ENCODE measurements at places on chromosomes 12 and 14.

- DNase-seq = peak; percentile 63
Observed at GRCh38 chr12:54201001-54201794, 12.4 kb upstream of the SMUG1 start.

DNA sequence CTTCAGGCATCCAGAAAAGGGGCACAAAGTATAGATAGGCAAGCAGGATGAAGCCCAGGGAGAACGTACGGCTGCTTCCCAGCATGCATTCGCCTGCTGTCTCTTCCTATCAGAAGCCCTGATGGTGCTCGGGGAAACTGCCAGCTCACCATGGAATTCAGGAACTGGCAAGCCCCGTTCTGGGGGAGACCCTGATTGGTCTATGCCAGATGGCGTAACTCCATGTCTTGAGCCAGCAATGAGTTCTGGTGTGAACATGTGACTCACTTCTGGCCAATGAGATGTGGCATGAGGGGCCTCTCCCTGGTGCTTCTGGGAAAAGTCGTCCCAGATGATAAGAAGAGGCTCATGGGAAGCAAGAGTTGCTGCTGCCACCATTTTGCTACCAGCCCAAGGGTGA is 270.8 kb downstream of the BCL11B start:
- no peak for DNase-seq

DNA sequence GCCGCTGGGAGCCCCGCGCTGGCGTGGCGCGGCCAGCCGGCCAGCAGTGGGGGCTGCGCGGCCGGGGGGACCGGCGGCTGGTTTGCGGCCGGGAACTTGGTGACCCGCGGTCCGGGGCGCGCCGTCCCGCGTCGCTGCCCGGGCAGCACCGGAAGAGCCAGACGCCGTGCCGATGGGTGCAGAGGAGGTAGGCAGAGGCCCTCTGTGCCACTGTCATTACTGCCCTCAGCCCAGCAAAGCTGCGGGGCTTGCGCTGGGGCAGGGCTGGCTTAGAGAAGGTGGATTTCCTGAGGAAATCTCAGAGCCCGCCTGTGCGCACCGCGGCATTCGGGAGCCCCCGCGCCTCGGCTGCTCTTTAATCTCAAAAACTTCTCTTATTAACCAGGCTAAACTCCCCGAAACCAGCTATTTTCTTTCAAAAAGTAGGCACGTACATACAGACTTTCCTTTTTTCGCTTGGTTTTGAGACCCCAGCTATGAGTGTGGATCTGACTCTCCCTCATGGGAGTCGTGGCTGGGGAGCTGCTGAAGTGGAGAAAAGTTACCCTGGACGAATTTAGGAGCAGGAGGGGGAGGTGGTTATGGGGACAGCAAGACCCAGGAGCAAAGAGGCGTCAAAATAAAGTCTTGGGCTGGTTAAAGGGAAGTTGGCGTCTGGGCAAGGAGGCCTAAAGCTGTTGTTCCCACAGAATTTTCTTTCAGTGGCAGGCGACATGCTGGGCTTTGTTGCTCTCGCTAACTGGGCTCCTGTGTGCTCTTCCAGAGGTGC is 802 bp downstream of the SUSD6 start:
- DNase-seq = no peak

- no peak for DNase-seq
Observed at GRCh38 chr14:35335388-35336092, 43.4 kb downstream of the PSMA6 start.

- DNase-seq = no peak
Observed at GRCh38 chr14:24074625-24075484, 3.5 kb downstream of the CPNE6 start.

DNA sequence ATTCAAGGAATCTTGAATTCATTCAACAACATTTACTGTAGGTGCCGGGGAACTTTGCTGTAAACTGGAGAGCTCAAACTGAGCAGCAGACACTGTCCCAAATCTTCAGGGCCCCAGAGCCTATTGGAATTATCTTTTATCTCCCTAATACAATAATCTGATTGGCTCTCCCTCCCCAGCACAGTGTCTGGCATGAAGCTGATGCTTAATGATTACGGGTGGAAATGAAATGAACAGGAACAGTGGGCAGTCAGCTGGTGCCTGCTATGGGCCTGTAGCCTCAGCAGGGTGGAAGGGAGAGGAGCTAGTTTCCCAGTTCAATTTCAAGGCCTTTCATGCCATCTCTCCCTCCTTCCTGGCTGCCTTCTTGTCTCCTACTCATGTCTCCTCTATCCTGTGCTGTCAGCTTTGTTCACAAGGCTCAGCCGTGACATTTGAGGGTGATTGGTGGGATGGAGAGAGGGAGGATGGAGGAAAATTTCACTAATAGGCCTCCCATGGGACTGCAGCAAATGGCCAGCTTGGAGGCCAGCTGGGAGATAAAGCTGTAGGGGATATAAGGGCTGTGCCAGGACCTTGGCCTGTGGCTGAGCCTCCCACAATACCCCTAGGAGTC is 4.3 kb upstream of the RAPGEF3 start:
- DNase-seq = no peak

GRCh38 chr12:103075848-103076247 is 118.4 kb downstream of the ASCL1 start:
- no peak for DNase-seq

- DNase-seq = no peak
Observed at GRCh38 chr14:69587389-69587788, 12.7 kb upstream of the CCDC177 start.

DNA sequence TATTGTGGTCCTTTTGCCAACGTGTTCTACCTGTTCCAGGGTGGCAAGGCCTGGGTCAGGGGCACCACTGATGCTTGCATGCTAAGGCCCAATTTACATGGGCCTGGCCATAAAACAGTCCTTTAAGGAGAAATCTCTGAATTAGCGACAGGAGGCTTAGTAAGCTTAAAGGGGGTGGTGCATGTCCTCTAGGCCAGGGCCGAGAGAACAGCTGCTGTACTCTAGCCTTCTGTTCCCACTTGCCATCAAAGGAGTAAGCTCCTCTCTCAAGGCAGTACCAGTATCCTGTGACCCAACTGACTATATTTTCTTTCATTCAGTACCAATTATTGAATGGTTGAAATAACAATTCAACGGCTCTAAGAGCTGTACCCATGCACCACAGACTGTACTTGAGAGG is 67.7 kb upstream of the ZDHHC17 start:
- DNase-seq = no peak

GRCh38 chr14:99168330-99168729 is 103.7 kb downstream of the BCL11B start:
- no peak for DNase-seq

- DNase-seq = peak; percentile 88
Observed at GRCh38 chr12:50597200-50598195, 92.7 kb downstream of the DIP2B start.

GRCh38 chr14:71610149-71610548 is 322.1 kb upstream of the RGS6 start:
- DNase-seq = no peak

DNA sequence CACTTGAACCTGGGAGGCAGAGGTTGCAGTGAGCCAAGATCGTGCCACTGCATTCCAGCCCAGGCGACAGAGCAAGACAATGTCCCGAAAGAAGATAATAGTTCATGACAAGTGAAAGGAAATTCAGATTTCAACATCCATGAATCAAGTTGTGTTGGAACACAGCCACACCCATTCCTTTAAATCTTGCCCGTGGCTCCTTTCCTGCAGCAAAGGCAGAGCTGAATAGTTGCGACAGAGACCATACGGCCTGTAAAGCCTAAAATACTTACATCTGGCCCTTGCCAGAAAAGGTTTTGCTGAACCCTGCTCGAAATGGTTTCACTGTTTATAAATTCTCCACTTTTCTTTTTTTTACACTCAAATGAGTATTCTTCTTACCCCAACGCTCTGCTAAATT is 17.7 kb upstream of the ITPK1 start:
- DNase-seq = peak; percentile 44

DNA sequence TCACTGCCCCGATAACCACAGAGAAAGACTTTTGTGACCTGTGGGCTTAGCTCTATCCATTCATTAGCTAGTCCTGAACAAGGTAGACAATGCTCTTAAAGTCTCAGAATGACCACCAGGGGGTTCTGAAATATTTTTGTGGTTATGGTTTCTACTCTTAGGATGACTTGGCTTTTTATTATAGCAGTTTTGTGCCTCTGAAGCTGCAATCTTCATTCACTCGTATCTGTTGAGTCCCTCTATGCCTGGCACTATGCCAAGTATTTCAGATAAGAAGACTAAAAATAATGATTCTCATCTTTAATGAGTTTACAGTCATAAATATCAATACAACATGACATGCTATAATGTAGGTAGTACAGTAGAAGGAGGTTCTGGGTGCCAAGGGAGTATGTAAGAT is 130.8 kb upstream of the TRHDE start:
- peak; percentile 25 for DNase-seq

- DNase-seq = no peak
Observed at GRCh38 chr12:10101648-10102220, 2.9 kb upstream of the CLEC1A start.

- DNase-seq = peak; percentile 84
Observed at GRCh38 chr12:89949457-89950195, 241.0 kb upstream of the ATP2B1 start.

DNA sequence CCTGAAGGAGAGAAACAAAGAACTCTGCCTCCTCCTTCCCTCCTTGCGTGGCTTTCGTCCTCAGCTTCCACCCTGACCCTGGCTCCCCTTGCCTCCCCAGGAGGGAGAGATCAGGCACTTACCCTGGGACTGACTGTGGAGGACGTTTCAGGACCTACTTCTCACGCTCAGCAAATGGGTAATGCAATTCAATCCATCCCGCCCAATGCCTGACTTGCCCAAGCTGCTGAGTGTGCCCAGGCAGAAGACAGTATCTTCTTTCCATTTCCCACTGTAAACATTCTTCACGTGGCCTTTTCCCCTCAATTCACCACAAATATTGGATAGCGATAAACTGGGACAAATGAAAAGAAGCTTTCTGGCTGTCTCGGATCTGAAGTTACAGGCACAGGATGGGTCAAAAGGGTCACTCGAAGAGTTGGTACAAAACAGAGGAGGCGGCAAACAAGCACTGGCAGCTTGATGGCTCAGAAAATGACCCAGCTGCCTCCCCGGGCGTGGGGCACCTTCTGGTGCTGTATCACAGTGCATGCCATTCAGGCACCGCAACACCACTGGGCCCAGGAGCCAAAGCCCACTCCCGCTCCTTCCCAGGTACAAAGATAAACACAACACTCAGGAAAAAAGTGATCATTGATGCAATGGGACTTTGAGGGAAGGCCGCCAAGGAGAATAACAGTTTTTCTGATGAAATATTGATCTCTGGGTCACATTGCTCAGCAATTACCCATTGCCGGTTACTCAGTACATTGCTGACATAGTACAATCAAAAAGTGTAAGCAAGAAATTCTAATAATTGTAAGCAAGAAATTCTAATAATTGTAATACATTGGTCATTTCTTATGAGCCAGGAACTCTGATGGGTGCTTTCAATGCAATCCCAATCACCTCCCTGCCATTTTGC is 65.8 kb downstream of the TRIM9 start:
- DNase-seq = no peak

DNA sequence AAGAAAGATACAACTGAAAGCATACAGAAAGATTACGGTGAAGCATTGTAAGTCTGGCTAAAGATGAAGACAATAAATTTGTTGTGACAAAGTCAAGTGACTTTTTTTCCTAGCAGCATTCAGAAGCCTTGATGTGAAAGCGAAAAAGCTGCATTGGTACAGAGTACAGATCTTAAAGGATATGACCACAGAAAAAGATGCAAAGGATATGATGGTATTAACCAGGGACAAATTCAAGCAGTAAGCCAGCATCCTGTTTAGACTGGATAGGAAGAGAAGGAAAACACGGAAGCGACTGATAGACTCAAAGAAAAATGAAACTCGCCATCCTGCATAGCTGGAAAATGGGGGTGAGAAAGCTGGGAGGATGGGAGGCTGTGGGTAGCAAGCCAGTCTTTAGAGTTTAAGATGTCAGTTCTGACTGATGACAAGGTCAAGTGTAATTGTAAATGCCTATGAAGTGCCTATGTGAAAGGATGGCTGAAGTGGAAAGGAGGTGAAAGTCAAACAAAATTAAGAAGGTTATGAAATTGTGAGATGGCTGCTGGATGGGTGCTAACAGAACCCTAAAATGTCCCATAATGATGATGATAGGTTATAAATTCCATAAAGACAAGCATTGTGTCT is 92.4 kb downstream of the PHLDA1 start:
- no peak for DNase-seq

- no peak for DNase-seq
Observed at GRCh38 chr14:101102875-101103274, 199.4 kb upstream of the RTL1 start.

DNA sequence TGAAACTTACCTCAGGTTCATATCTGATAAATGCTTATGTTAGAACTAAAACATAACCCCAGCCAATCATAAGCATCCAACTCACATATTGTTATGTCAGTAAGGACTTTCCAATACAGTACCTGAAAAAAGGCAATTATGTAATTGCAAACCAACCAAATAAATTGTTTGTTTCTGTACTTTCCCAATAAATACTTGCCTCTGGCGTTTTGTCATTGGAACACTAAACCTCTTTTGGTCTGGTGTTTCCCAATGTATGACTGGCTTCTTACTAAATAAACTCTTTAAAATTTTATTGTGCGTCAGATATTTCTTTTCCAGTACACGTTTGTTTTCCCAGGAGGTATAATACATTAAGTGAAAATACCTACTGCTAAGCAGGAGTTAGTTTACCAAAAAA is 6.7 kb upstream of the PTPRB start:
- no peak for DNase-seq

DNA sequence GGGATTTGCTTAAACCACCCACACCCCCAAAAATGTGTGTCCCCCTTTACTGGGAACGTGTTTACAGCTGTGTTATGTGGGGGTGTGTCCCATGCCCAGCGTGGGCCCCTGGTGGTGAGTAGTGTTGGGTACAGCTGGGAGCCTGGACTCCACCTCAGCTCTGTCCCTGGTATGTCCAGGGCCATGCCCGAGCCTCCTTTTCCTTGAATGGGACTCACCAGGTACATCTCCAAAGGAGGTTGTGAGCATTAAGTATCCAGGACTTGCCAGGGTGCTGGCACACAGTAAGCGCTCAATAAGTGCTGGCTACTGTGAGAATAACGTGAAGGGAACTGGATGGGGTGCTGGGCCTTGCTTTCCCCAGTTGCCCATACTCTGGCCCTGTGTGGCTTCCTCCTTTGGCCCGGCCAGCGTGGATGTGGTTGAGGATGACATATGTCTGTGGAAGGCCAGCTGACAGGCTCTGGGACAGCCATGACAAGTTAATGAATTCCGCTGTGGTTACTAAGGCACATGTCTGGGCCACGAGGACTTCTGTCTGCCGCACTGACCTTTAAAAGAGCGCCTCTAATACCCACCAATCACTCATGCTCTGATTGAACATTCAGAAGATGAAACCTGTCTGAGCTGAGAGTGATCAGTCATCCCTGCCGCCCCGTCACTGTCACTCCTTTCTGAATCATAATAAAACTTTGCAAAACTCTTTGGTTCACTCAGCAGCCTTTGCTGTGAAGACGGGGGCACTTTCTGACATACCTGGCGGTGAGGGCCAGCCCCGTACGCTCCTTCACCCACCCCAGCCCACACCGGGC is 74.7 kb downstream of the DIO3 start:
- DNase-seq = no peak

DNA sequence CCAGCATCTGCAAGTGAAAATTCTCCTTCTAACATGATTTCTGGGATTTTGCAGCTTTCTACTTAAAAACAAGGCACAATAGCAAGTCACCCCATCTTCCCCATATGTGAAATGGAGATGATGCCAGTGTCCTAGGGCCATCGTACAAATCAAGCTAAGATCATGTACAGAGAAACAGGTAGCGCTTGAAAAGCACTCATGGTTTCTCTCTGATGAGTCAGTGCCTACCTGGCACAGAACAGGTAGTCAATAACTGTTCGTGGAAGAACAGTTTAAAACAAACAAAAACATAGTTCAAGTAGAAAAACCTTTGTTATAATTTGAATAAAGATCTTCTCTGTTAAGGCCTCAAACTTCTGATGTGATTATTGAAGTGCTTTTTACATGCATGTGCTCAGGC is 46.9 kb downstream of the RAD52 start:
- DNase-seq = no peak
